ENCODE measurements at places on chromosomes 3 and 15.

DNA sequence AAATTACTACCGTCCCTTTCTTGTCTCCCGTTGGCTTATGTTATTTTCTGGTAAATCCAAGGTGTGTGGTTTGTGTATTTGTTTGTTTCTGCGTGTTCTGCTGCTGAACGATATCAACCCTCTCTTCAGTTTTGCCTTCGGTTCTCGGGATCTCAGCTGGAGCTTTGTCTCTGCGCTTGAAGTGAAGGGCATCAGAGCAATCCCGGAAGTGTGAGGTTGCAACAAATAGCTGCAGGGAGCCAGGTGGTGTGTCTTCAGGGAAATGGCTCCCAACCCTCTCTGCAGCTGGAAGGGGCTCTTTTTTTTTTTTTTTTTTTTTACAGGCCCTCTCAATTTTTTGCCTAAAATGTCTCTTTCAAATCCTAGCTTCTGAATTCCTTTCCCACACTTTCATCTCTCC, 116.4 kb upstream of the RGMA start:
- H3K27ac ChIP-seq, result no peak overlapping the region
- H3K4me1 ChIP-seq, result no peaks in the 10 kb centered on the region
- no peak overlapping the region for H3K4me3 ChIP-seq
- DNase-seq, result no peak
- H3K36me3 ChIP-seq, result no peaks in the 10 kb centered on the region

DNA sequence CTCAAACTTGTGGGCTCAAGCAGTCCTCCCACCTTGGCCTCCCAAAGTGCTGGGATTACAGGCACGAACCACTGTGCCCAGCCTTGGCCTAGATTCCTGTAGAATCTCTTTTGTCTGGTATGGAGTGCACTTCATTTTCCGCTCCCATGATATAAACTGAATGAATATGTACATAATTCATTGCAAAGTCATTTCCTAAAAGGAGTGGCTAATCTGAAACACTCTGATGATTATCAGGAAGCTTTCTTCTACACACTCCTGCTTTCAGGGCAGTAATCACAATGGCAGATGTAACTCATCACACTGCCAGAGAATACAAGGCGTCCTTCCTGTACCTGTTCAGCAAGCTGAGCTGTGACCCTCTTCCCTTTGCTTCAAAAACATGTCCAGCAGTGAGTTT, 28.6 kb downstream of the RLBP1 start:
- peaks cover 13% of the 10 kb centered on the region for H3K4me1 ChIP-seq
- no peaks in the 10 kb centered on the region for H3K27me3 ChIP-seq
- DNase-seq, result no peak
- no peak overlapping the region for H3K27ac ChIP-seq
- H3K36me3 ChIP-seq, result no peaks in the 10 kb centered on the region
- no peak overlapping the region for H3K4me3 ChIP-seq

GRCh38 chr3:10723991-10724390, 92.0 kb upstream of the SLC6A11 start:
- H3K36me3 ChIP-seq, result no peaks in the 10 kb centered on the region
- H3K27ac ChIP-seq, result no peak overlapping the region
- no peak overlapping the region for H3K4me3 ChIP-seq

- no peaks in the 10 kb centered on the region for H3K36me3 ChIP-seq
- H3K4me3 ChIP-seq, result no peak overlapping the region
- H3K27ac ChIP-seq, result no peak overlapping the region
- no peaks in the 10 kb centered on the region for H3K27me3 ChIP-seq
These were observed 36.6 kb upstream of the ARID3B start for GRCh38 chr15:74504418-74504817.

GRCh38 chr15:33150431-33150941, 44.0 kb downstream of the FMN1 start:
- no peak overlapping the region for H3K4me3 ChIP-seq
- no peaks in the 10 kb centered on the region for H3K36me3 ChIP-seq
- no peaks in the 10 kb centered on the region for H3K4me1 ChIP-seq

DNA sequence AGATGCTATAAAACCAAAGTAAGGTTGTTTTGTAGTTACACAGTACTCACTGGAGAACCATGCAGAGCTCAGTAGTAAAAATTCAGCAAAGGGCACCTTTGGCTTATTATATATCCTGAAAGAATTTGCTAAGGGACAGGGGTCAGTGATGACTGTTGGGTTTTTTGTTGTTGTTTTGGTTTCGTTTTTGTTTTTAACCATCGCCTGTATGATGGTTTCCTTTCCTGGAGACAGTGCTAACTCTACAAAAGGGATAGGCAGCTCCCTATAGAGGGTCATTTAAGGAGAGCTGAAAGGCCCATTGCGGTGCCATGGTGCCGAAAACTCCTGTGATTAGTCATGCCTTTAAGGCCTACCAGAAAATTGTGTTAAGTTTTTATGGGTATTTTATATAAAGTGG, 118.2 kb upstream of the GOLIM4 start:
- no peak overlapping the region for H3K27ac ChIP-seq
- H3K4me1 ChIP-seq, result no peaks in the 10 kb centered on the region
- H3K27me3 ChIP-seq, result no peaks in the 10 kb centered on the region
- H3K36me3 ChIP-seq, result no peaks in the 10 kb centered on the region
- DNase-seq, result no peak

- no peaks in the 10 kb centered on the region for H3K36me3 ChIP-seq
- H3K4me3 ChIP-seq, result no peak overlapping the region
- no peak overlapping the region for H3K27ac ChIP-seq
- no peaks in the 10 kb centered on the region for H3K27me3 ChIP-seq
- no peak for DNase-seq
These were observed 50.0 kb upstream of the NMD3 start for GRCh38 chr3:161171113-161171512.

DNA sequence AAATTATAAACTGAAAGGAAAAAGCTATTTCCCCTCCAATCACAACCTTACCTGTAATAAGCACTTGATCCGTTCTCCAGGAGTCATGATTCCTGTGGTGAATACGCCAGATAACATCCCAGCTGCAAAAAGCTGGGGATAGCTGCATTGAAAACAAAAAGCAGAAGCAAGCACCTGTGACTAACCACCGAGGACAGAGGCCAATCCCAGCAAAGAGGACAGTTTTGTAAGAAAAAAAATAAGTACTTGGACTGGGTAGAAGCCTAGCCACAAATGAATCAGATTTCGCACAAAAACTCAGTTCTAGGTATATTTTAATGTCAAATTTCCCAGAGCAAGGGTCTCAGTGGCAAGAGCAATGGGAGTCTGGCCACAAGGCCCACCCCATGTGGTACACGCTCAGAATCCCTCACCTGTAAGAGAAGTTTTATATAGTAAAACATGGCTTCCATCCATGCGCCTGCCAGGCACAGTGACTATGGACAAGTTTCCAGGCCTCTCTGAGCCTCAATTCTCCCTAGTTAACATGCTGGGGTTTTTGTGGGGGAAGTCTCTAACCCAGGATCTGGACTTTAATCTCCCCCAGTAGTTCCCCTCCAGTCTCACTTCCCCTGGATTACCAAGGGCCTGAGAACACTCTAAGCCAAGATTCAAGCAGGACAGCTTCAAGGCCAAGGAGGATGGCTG, 19.2 kb downstream of the SLC25A20 start:
- H3K4me3 ChIP-seq, result no peak overlapping the region
- no peaks in the 10 kb centered on the region for H3K27me3 ChIP-seq
- no peak overlapping the region for H3K27ac ChIP-seq
- no peaks in the 10 kb centered on the region for H3K4me1 ChIP-seq
